ENCODE measurements at places on chromosomes 16 and 17.

- no peak for DNase-seq
Measured at GRCh38 chr16:49542391-49542891, 168.8 kb downstream of the C16orf78 start.

- DNase-seq, result no peak
Measured at GRCh38 chr16:57725976-57726375, 9.6 kb upstream of the KATNB1 start.

DNA sequence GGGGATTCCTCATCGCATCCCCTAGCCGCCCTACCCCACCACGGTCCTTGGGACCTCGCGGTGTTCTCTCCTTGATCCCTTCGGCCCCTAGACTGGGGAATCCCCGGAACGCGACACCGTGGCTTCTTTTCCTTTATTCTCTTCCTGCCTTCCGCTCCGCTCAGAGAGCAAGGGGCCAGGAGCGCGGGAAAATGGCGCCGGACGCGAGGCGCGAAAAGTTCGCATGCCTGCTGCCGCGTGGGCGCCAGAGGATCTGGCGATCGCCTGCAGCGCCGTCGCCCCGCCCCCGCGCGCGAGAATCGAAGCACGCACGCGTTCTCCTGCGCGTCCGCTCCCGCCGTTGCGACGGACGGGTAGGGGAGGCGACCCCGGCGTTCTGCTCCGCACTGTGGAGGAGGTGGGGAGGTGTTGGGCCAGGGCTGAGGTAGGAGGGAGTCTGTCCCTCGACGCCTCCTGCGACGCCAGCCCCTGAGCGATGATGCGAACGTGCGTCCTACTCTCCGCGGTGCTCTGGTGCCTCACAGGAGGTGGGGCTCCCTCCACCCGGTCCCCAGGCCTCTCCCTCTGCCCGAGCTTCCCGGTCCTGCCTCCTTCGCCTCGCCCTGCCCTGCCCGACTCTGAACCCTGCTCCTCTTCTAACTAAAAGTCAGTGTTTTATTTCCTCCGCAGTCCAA is at the start of gene ZPBP2:
Gene ZPBP2 (plus strand): TSS at position 323 of the 674 bp plus-strand sequence. CDS start 153 bp downstream, at position 476.
- DNase-seq, result no peak

- DNase-seq, result no peak
Measured at GRCh38 chr16:81493755-81494433, 49.3 kb downstream of the CMIP start.

DNA sequence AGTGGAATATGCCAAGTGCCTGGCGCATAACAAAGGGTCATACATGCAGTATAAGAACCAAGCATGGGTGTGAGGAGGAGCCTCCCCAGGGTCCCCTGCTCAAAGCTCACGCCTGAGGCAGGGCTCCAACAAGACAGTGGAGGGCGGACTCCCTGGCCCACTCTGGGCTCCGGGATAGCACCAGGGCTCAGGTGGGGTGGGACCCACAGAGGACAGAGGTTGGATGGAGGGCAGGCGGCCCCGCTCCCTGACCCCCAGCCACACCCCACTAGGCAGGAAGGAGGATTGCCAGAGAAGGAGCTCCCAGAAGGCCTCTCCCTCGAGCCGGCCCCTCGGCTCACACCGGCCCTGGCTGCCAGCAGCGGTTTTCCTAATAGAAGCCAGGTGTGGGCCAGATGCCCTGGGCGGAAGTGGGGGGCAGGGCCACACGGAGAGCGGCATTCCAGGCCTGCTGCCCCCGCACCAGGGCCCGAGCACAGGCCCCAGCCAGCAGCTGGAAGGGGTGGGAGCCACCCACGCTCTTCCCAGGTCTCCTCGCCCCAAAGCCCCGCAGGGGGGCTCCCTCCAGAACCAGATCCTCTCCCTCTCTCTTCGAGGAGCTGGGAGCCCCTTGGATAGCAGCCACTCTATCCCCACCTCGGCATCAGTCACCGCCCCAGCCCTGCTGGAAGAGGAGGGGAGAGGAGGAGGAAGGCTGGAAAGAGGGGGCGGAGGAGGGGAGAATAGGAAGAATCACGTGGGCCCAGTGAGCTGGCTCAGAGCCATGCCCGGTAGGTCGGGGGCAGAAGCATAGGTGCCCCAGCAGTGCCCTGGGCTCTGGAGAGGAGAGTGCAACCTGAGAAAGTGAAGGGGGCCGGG is 21.0 kb downstream of the VASN start:
- DNase-seq, result no peak

DNA sequence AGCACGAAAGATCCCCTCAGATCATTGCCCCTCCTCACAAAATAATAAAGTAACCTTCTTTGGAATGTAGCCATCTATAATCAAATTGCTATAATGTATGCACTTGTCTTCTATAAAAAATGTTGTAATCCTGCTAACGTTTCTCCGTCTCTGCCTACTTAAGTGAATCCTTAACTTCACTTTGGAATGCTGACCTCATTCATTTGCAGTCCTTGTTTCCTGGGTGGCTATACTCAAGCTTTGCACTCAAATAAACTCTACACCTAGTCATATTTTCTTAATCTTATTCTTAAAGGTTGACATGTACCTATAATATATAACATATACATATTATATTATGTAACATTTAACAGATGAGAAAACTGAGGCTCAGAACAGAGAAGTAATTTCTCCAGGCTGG is 22.7 kb downstream of the CHD9NB start:
- no peak for DNase-seq

GRCh38 chr16:52114379-52114778 is 432.6 kb downstream of the TOX3 start:
- no peak for DNase-seq

DNA sequence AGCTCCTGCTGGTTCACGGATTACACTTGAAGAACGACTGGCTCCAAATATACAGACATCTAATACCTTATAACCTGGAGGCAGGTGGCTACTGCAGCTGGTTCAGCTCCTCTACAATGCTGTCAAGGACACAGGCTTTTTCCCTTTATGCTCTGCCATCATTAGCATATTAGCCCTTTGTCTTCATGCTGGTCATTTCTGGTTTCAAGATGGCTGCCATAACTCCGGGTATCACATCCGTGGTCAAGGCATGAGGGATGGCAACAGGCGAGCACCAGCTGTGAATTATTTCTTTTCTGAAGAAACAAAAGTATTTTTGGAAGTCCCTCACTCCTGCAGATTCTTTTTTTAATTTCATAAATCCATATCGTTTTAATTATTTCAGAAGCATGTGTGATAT is 124.3 kb upstream of the MED13 start:
- DNase-seq, result no peak

GRCh38 chr17:73099511-73099910 is 7.0 kb upstream of the SLC39A11 start:
- no peak for DNase-seq

- DNase-seq, result no peak
Measured at GRCh38 chr17:39922006-39922405, 3.6 kb upstream of the GSDMB start.

DNA sequence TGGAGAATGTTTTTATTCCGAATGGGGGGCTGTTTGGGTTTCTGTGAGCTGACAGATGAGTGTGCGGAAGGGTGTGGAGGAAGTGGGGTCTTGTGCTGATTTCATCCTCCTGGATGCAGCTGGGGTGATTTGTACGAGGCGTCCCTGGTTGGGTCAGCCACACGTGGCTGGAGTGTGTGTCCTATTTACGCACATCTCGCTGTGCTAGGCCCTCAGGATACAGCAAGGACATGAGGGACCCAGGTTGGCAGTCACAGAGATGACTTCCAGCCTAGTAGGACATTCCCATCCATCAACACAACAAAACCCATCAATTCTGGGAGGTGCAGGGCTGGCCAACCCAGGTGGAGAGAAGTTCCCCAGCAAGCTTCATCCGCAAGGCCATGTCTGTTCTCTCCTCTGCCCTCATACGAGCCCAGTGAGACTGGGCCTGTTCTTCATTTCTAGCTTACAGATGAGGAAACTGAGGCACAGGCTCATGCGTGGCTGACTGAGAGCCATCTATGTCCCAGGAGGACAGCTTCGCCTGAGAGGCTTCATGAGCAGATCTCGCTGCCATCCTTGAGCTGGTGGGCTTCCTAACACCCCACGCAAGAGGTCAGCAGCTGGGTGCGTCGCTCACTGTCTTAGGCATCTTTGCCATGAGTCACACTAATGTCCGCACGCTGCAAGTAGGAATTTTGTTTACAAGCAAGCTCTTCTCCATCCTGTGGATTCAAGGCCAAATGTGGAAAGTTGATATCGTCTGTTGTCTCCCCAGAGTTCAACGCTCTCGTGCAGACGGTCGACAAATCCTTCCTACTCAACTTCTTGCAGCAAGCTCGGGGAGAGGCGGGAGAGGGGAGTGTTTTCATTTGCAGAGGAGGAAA is 24.4 kb downstream of the IRF8 start:
- DNase-seq, result no peak

- no peak for DNase-seq
Measured at GRCh38 chr17:75650874-75651273, 16.1 kb downstream of the RECQL5 start.

DNA sequence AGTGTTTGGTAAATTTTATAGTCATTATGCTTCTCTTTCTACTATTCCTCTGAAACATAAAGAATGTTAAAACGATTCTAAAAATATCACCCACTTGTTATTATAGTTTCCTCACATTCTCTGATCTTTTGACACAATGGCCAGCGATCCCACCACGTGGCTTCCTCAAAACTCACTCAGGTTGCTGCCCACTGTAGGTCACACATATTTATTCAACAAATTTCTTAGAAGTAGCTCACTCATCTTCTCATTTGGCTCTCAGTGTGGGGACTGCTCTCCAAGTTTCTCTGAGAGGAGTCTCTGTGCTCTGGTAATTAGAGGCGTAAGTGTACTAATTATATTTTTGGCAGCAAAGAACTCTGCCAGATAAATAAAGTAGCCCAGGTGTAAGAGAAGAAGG is 465.4 kb downstream of the CDH11 start:
- DNase-seq, result no peak

DNA sequence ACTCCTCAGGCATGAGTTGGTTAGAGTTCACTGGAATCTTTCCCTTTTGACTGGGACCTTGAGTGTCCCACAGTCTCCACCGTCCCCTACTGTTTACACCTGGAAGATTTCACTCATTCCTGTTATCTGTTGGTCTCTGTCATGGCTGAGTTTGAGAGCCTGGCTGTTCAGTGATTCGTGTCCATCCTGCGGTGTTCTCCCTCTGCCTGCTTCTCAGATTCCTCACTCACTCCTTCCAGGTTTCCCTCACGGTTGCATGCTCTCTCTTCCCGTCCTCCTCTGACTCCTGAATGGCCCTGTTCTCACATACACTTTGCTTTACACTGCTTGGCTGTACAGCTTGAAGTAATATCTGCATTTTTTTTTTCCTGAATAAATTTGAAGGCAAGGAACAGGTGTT is 24.5 kb downstream of the OR1D5 start:
- no peak for DNase-seq

DNA sequence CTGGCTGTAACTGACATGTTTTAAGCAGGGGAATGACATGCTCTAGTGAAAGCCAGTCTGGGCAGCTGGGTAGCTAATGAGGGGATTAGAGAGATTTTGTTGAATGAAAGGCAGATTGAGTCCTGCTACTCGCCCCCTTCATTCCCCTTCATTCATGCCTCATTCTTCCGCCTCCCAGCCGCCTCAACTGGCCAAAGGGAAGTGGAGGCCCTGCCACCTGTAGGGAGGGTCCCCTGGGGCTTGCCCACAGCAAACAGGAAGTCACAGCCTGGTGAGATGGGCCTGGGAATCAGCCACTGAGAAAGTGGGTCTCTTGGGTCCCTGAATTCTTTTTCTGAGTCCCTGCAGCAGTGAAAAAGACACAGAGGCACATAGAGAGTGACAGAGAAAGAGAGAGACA is 1.1 kb upstream of the CD19 start:
- no peak for DNase-seq

- no peak for DNase-seq
Measured at GRCh38 chr17:76233588-76234353, 6.5 kb downstream of the RNF157 start.

DNA sequence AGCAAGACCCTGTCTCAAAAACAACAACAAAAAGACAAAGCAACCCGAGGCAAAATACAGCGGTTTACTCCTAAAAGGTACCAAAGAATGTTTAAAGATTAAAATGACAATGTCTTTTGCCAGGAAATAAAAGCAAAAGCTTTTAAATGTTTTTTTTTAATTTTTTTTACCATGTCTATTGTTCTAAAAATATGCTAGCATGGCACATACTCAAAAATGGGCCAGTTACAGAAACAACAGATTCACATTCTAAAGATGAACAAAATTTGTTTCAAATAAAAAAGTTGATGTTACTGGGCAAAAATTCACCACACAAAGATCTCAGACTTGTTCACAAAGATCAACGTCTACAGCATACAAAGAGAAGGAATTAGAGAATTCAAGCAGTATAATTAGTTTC is 41.1 kb downstream of the CACNG1 start:
- no peak for DNase-seq
